Neural crest cell (in vitro differentiated cells): ENCODE measurements at places on chromosomes 6 and 20.

DNA sequence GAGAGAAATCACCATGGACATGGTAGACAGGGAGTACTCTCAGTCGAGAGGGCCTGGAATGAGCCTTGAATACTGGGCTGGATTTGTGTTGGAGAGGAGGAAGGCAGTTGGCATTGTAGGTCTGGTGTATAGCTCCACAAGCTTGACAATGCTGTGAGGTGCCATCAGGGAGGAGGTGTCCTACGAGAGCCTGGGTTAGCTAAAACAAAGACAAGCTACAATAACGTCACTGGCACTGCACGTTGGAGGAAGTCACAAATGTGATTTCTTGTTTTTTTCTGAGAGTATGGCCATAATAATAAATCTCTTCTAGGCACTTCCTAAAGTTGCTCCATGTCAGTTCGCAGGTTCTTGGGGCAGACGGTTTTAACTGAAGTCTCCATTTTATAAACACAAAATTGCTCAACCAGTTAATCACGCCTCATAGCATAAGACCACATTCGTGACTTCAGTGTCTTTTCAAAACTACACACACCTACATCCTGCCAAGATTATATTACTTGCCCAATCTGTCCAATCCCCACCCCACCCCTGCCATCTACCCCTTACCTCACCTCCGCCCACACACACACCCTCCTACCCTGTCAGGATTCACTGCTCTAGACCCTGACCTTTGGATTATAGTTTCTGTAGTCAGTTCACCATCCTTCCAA lies 4.4 kb upstream of the HLA-DMB start:
- no peak for DNase-seq

- DNase-seq, result no peak
Observed at GRCh38 chr6:101883505-101883904, 490.0 kb downstream of the GRIK2 start.

- DNase-seq, result no peak
Observed at GRCh38 chr6:45187836-45188235, 140.3 kb upstream of the RUNX2 start.

DNA sequence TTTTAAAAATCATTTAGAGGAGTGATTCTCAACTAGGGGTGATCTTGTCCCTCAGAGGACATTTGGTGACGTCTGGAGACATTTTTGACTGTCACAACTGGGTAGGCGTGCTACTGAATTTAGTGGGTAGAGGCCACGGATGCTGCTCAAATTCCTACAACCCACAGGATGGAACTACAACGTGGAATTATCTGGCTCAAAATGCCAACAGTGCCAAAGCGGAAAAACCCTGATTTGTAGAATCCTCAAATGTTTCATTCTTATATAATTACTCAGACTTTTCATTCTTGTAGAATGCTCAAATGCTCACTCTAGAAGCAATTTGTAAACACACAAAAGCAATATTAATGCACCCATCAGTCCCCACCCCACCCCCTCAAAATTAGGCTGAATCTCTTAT lies 229.8 kb downstream of the ZMYND8 start:
- DNase-seq, result no peak

GRCh38 chr20:58583176-58583575 lies 67.9 kb upstream of the STX16 start:
- no peak for DNase-seq

GRCh38 chr20:51512645-51513044 lies 29.9 kb downstream of the NFATC2 start:
- DNase-seq, result no peak

GRCh38 chr20:8385247-8385646 lies 253.2 kb downstream of the PLCB1 start:
- DNase-seq, result no peak

GRCh38 chr6:36128793-36129192 lies 1.5 kb upstream of the MAPK13 start:
- no peak for DNase-seq

GRCh38 chr6:29967379-29968010 lies 25.2 kb downstream of the HLA-A start:
- DNase-seq, result no peak

DNA sequence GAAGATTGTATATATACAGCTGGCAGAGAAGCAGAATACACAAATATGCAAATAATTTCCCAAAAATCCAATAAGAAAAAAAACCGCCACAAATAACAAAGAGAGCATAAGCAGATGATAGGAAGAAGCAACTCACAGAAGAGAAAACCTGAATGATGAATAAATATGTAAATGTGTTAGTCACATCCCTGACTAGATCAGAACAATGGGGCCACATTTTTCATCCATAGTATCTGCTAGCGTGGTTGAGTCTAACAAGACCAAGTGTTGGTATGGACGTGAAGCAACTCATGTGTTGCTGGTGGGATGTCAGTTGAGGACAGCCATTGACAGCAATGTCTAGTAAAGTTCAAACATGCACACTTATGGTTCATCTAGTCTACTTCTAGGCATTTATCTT lies 3.9 kb upstream of the SLC22A3 start:
- DNase-seq, result no peak

DNA sequence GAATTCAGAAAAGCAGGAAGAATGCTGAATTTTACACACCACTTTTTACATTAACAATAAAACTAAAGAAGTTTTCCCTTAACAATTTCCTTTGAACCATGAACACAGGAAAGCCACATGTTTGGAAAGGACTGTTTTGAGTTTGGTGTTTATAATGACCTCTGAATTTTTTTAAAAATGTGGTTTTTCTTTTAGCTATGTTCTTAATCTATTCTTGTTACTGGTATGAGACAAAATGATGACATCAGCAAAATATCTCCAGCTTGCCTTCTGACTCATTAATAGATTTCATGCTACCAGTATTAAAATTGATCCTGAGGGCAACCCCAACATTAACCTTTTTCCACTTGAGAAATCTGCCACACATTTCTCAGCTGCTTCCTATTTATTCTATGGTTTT lies 217.5 kb upstream of the THEMIS start:
- no peak for DNase-seq

DNA sequence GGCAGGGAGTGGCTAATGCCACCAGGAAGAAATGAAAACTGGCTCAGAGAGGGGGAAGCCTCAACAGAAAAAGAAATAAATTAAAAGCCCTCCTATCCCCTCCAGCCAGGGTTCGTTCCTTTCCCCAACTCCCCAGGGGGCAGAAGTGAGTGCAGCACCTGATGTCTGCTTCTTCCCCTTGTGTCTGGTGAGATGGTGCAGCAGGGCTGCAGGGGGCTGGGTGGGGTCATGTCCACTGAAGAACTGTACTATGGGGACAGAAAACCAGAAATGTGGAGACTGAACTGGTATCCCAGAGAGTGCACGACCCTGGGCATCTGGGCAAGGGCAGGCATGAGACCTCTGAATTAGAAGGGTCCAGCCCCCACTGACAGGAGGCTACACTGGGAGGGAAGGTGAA lies 4.0 kb downstream of the EGFL8 start:
- no peak for DNase-seq

- no peak for DNase-seq
Observed at GRCh38 chr20:44224637-44225036, 14.1 kb upstream of the OSER1 start.

DNA sequence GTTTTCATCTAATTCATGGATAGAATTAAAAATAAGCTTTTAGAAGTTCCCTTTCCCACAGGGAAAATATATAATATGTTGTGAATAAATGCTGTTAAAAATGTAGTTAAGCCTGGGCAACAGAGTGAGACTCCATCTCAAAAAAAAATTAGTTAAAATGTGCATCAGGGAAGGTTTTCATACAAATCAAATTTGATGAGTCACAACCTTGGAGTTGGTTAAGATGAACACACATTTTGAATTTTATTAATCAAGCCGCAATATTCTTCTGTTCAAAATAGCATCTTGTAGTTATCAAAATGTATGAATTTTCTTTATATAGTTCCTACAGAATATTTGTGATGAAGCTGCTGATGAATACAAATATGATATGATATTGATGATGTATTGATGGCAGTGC lies 30.9 kb upstream of the SERPINB9 start:
- DNase-seq, result no peak

DNA sequence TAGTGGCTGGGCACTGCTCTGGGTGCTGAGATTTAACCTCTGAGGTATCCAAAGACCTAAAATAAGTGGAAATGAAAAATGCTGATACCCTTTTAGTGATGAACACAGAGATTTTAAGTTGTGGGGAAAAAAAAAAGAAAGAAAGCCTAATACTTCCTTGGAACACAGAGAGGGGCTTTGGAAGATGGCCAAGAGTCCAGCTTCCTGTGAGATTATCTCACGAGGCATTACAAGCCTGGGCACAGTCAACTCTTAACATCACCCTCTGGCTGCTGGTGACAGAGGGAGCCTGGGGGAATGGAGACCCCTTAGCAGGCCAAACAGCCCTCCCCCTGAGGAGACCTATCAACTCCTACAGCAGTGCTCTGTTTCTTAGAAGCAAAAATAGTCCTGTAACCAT lies 19.7 kb downstream of the BTN2A1 start:
- DNase-seq, result no peak

- DNase-seq, result peak; percentile 35
Observed at GRCh38 chr20:17504898-17505635, 26.1 kb downstream of the BFSP1 start.

GRCh38 chr6:40722091-40722490 lies 134.9 kb upstream of the LRFN2 start:
- DNase-seq, result no peak

DNA sequence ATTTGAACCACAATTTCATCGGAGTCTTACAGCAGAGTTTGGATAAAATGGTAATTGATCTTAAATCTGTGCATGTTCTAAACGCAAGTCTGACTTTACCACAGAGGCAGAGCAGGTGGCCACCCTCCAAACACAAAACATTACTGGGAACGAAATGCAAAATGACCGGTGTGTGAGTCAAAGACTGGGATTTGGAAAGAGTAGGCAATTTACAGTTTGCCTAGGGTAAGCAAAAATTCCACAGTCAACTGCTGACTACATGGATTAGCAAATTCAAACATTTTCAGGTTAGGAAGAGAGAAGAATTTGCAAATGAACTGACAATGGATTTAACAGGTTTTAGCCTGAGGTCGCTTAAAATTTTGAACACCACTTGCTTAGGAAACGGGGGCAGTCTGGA lies 444.4 kb downstream of the HDGFL1 start:
- no peak for DNase-seq

GRCh38 chr6:25454136-25454535 lies 175.0 kb downstream of the CARMIL1 start:
- DNase-seq, result no peak

GRCh38 chr20:18428490-18429173 lies 38.2 kb downstream of the DZANK1 start:
- no peak for DNase-seq

DNA sequence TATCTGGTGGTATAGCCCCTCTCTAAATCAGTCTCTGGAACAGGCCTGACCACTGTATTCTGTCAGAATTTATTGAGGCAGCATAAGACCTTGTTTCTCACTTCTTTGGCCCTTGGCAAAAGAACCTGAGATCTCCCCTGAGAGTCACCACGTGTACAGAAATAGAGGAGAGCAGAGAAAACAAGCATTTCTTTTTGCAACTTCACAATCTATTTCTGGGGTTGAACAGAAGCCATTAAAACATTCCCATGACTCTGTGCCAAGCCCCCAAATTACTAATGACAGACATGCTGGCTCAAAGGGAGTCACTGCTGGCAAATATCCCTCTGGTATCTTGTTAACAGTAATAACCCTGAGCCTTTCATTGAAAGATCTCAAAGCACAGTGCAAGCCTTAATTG lies 395.3 kb downstream of the MAFB start:
- DNase-seq, result no peak

- DNase-seq, result no peak
Observed at GRCh38 chr6:35181308-35181932, 32.3 kb upstream of the SCUBE3 start.

- DNase-seq, result no peak
Observed at GRCh38 chr20:33896509-33896908, 85.4 kb downstream of the CHMP4B start.

DNA sequence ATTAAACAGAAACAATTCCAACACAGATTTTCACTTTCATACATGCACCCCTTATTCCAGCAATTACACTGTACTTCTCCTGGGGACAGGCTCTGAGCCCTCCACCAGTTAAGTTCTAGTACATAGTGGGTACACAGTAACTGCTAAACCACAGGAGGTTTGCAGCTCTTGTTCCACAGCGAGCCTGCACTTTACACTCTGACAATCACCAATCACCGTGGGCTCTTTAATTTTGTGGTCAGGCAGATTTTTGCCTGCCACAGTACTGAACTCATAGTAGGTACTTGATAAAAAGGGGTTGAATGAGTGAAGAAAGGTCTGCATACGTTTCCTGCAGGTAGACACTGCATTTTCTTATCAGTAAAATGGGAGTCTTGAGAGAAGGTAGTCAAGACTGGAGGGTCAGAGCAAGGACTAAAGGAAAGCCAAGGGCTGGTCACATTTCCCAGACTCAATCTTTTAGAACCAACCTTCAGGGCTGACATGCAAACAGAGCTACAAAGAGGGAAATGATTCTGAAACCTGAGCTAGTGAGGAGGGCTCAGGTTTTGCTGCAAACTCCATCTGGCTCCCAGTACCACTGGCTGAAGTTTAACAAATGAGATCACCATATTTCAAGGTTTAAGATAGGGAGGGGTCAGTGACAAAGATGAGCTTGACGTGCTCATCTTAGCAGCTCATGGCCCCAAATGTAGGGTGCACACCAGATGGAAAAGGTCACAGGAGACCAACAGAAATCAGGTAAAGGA lies 404.6 kb downstream of the BTBD9 start:
- DNase-seq, result no peak

GRCh38 chr20:50425076-50425475 lies 85.1 kb upstream of the PTPN1 start:
- no peak for DNase-seq

GRCh38 chr6:110039981-110040383 lies 61.9 kb downstream of the GPR6 start:
- no peak for DNase-seq

DNA sequence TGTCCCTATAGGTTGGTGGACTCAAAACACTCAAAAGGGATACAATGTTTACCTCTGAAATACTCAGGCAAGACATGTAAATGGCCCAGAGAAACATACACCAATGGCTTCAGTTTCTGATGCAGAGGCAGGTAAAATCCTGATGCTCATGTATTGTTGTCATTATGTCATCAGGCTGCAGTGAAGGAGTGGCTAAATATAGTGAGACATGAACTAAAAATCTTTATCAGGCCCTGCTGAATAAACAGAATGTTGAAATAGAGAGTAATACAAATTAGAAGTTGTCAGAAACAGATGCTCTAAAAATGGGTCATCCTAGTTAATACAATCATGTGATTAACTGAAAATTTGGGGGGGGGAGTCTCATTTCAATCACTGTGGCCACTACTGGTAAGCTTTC lies 20.4 kb downstream of the PTPRK start:
- DNase-seq, result no peak
